ENCODE measurements at places on chromosomes 4 and X.

DNA sequence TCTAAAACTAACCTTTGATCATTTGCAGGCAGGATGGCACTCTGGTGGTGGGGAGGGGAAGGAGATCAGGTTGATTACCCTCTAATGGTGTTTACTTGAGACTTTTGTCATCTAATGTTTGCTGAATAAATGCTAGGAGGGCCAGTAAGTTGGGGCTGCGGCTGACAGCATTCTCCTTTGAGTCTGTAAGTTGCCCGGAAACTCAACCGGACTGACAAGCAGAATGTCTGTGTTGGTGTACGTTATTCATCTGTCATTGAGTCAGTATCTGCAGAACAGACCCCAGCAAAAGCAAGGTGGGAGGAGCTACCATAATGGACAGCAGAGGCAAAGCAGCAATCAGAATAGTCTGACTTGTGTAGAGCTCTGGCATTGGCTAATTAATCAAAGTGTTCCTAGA, 1210.6 kb upstream of the PABPC4L start:
- no peak for DNase-seq

GRCh38 chrX:53445977-53446376, 11.8 kb upstream of the HSD17B10 start:
- DNase-seq: no peak

GRCh38 chr4:13988353-13989305, 361.1 kb upstream of the BOD1L1 start:
- no peak for DNase-seq

DNA sequence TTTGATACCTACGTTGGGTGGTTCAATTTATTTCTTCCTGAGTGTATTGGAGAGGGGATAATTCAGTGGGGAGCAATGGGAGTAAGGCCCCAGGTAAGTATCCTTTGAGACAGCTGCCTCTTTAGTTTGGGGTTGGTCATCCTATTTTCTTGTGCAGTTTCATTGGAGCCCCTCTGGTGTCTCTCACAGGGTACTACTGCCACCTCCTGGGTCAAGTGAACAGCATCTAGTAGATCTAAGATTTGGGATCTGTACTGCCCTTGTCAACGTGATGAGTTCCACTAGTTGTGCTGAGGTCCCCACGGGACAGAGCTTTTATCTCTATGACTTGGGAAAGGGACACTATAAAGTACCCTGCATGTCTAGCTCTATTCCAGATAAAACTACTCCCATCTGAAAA, 80.6 kb downstream of the PBDC1 start:
- peak; percentile 8 for DNase-seq

- DNase-seq: no peak
Measured at GRCh38 chr4:102578270-102578669, 77.1 kb downstream of the NFKB1 start.

DNA sequence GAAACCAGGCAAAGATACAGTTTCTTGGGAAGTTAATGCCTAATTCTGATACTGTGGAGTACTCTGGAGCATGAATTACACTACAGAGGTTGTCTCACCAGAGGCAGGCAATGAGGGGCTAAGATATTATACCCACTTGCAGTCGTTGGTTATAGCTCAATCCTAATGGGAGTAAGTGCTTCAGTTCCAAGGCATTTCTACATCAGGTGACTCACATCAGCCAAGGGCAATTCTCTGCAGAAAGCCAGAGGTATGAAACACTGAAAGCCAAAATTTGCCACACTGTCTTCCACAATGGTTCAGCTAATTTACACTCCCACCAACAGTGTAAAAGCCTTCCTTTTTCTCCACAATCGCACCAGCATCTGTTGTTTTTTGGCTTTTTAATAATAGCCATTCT, 174.0 kb upstream of the IL15 start:
- no peak for DNase-seq

- DNase-seq: no peak
Measured at GRCh38 chrX:121336831-121337421, 289.5 kb downstream of the GLUD2 start.

DNA sequence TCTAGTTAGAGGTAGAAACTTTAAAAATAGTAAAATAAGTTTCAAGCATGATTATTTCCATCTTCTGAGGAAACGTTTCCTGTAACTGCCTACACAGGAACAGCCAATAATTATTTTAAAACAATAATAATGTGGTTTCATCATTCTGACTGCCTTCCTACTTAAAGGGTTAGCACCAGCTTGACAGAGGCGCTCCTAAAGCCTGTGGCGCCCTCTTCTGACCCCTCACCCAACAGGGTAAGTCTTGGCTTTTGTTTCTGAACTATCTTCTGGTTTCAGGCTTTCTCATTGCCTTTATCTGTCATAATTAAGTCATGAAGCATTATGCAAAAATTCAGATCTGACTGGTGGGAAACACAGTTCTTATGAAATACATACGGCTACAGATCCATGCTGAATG, 96.7 kb downstream of the ITM2A start:
- peak; percentile 38 for DNase-seq

DNA sequence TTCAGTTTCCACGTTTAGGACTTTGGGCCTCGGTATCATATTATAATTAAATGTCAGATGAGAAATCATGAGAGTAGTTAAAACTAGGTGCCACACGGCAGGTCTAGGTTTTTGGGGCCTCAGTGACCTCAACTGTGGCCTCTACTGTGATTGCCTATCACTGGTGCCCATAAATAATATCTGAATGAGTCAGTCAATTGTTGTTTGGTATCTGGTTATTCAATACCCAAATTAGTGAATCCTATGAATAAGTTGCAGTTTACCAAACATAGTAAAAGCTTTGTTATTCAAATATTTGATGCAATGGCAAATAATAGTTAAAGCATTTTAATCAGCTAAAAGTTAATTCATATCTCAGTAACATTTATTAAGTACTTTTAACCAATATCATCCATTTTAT, 188.8 kb downstream of the PPP3CA start:
- DNase-seq: no peak

GRCh38 chr4:109079731-109080130, 222.7 kb downstream of the COL25A1 start:
- no peak for DNase-seq

DNA sequence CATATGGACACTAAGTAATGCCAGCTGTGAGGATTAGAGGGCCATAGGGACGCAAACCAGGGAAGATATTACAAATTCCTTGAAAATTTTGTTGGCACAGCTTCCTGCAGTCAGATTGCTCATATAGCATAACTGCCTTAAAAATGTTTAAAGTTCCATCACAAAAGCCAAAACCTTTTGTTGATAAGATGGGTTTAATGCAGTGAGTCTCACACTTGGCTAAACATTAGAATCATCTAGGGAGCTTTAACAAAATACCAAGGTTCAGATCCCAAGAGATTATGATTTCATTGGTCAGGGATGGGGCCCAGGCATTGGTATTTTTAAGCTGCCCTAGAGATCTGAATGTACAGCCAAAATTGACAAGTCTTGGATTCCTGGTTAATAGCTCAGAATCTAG, 376.5 kb upstream of the MAD2L1 start:
- no peak for DNase-seq

GRCh38 chrX:3443184-3443583, 96.7 kb upstream of the MXRA5 start:
- DNase-seq: no peak

DNA sequence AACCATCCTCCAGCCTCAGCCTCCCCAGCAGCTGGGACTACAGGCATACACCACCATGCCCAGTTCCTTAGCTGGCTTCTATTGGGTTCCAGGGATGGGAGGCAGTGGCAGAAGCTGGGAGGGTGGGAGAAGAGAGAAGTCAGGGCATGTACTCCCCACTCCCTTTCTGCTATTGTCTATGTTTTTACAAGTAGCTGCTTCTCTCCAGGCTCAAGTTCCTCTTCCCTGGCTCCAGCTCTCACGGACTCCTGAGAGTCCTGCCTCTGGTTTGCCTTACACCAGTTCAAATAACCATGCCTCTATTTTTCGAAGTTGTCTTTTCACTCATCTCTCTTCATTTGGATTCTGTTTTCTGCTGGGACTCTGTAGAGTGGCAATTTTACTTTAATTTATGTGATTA, 2.9 kb downstream of the TBC1D9 start:
- no peak for DNase-seq

DNA sequence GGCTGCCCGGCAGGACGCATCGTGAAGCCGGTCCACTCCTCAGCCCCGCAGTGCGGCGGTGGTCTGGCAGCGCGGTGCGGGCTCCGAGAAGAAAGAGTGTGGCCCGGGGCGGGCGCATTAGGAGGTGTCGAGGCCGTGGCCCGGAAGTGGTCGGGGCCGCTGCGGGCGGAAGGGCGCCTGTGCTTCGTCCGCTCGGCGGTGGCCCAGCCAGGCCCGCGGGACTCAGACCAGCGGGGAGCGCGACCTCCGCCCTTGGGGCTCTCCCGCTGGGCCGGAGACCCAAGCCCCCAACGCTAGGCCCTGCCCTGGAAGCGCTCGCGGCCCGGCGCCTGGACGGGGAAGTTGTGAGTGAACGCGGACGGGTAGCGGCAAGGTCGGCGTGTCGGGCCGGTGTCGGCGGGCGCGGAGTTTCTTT, 60.0 kb downstream of the HS3ST1 start:
- no peak for DNase-seq

DNA sequence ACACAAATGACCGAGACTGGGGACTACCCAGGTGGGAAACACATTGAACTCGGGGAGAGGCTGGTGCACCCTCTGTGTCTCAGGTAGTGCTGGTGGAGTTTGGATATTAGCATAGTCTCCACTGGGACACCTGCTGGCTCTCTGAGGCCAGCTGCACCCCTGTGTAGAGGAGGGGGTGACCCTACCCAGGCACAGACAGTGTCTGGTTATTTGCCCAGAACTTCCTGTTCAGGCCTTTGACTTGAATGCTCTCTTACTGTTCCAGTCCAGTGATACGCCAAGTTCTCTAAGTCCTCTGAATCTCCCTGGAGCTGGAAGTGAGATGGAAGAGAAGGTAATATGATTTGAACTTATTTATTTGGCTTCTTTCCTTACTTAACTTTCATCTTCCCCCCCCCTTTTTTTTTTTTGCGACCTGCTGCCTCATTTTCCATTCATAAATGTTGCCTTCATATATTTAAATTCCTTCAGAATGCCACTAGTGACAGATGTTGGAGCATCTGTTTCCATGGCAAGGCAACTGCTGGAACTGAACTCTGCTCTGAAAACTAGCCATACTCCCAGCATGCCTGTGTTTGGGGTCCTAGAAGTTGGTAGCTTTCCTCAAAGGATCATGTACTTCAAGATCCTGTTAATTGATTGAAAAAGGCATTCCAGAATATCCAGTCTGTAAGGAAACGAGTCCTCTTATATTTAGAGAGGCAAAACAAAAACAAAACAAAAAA, 76.7 kb downstream of the AASDH start:
- no peak for DNase-seq

GRCh38 chr4:100823993-100824323, 306.1 kb upstream of the EMCN start:
- DNase-seq: no peak

GRCh38 chrX:84156821-84157220, 31.2 kb downstream of the RPS6KA6 start:
- DNase-seq: no peak
